ENCODE measurements at places on chromosomes 12 and 14. TPM values are rescaled to one million over a fixed set of nuclear protein-coding genes. Genes with fewer than 3 reads are reported as not detected.

The ZC3H14 gene
- 75.0 TPM for polyA plus RNA-seq

The LMO3 gene
- 37.6 TPM for polyA plus RNA-seq

The PAPLN gene
- polyA plus RNA-seq, result 2.9 TPM

The KNTC1 gene
- polyA plus RNA-seq, result 17.4 TPM

The PIWIL1 gene
- not detected for polyA plus RNA-seq

The ZC2HC1C gene
- 9.8 TPM for polyA plus RNA-seq

The PIANP gene
- polyA plus RNA-seq, result 4.1 TPM

The TMTC1 gene
- polyA plus RNA-seq, result 16.0 TPM

The KCNC2 gene
- polyA plus RNA-seq, result not detected

The PITPNM2 gene
- 2.9 TPM for polyA plus RNA-seq
